ENCODE measurements at places on chromosomes 1 and 21.
A peak's percentile ranks its signal among the peaks of the same experiment; 100 is the strongest.

DNA sequence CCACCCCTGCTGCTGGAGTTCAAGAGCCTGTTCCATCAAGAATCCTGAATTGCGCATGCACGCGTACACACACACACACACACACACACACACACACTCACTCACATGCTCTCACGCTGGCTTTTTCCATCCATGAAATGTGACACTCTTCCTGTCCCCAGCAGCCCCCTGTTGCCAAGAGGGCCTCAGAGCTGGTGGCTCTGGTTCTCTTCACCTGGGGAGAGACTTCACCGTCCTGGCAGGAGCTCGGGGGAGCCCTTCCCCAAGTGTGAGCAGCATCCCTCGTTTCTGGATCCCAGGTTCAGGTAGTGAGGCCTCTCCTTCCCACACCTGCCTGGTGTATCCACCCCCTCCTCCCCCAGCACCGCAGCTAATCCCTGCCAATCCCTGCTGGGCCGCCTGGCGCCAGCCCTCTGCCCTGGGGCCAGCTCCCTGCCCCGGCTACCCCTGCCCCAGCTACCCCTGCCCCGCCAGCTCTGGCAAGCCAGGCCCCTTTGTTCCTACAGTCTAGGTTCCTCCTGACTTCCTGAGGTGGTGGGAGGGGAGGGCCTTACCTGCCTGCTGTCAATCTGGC, 9.9 kb downstream of the PLOD1 start:
- no peak for DNase-seq

DNA sequence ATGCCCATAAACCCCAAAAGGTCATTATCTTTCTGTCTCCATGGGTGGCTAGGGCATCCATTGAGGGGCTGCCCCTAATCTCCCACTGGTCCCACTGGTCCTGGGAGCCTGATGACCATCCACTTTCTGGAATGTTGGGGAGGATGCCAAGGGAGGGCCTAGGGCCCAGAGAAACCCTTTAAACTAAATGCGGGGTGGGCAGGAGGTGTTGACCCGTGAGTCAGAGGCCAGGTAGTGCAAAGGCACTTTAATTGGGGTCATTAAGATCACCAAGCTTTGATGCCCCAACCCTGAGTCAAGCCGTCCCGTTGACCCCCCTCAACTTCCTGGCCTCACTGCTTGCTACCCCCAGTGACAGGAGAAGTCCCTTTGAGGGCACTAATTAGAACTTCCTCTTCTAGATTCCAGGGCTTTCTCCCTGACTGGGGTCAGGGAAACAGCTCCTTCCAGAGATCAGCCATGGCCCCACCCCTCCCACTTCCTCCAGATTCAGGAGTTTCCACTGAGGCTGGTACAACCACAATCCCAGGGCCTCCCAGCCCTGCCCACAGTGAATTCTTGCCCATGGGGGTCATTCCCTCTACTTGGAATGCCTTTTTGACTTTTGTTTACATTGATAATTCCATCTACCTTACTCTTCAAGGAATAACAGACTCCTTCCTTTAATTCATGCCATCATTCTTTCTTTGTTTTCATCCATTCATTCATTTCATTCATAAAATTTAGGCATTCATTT, 15.5 kb upstream of the SERINC2 start:
- DNase-seq, result no peak

- DNase-seq, result no peak
These were observed 195.1 kb upstream of the FMN2 start for GRCh38 chr1:239896569-239896968.

DNA sequence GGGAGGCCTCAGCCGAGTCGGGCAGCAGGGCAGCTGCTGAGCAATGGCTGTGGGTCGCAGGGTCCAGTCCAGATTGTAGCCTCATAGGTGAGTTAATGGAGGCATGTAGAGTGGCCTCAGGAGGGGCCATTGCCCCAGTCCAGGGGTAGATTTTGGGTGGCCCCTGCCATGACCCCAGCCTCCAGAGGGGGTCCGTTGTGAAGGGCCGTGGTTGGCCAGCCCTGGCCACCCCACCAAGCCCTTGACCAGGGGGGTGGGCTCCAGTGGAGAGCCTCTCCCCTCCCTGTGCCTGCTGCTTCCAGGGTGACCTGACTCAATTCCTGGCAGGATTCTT, 26.1 kb downstream of the TRPM2 start:
- no peak for DNase-seq

- no peak for DNase-seq
These were observed 17.3 kb downstream of the SLC6A9 start for GRCh38 chr1:44013949-44014348.

DNA sequence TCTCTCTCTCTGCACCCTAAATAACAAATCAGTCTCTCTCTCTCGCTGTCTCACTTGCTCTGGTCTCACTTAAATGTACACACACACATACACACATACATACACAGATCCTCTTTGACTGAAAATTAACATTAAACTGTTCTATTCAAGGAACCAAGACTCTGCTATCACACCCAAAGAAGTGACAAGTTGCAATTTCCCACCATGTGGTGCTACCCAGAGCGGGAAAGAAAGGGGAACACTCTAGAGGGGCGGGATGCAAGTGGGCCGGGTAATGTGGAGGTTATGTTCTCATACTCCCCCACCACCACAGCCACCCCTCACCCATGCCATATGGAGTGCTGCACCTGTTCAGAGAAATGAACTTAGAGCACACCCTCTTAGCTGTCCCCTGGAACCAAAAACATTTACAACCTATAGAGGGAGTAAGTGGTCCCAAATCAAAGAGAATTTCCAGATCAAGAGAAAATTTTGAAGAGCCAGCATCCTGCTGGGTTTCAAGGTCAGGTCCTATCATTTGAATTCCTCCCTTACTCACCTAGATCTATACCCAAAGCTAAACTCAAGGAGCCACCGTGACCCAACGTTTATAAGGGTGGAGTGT, 319.4 kb downstream of the BRINP2 start:
- DNase-seq, result no peak

DNA sequence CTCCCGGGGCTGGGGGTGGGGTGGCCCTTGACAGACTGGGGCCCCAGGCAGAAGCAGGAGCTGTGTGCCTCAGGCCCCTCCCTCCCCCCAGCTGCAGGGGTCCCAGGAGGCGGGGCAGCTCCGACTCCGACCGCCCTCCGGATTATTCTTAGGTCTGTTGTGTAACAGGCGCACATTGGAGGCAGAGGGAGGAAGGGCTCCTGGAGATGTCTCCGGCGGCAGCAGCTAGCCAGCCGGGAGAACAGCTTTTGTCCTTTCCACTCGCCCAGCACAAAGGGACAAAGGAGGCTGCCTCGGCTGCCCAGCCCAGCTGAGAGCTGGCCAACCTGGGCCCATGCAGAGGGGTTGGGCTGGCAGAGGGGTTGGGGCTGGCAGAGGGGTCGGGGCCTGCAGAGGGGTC, 29.7 kb upstream of the PLCH2 start:
- no peak for DNase-seq

DNA sequence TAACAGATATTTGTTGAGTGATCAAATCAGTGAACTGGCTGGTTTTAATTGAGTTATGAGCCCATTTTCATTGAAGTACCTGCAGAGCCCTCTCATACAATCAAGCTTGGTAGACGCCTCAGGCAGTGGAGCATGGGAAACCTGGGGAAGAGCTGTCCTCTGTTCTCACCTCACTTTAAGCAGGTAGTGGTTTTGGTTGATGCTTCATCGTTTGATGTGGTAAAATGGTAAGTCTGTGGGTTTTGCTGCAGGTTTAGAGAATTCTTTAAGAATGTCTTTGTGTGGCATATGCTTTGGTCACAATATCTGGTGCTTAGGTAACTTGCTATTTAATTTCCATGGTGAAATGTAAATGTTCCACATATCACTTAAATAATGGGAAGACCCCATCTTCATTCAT, 10.0 kb downstream of the LAMC1 start:
- peak; percentile 18 for DNase-seq

DNA sequence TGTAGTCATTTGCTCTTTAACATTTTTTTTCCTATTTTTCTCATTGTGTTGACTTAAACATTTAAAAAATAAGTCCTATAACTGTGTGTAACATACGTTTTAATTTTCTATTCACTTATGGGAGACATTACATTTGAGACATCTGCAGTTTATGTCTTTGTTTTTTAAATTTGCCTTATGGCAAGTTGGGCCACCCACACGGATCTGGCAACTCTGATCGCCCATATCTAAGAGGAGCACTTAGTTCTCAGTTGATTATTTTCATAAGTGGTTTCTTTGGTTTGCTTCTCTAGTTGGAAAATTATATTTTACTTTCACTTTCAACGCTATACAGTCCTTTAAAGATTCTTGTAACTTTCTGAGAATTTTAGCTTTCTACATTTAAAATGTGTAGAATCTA, 13.8 kb upstream of the ZNF124 start:
- DNase-seq, result no peak

DNA sequence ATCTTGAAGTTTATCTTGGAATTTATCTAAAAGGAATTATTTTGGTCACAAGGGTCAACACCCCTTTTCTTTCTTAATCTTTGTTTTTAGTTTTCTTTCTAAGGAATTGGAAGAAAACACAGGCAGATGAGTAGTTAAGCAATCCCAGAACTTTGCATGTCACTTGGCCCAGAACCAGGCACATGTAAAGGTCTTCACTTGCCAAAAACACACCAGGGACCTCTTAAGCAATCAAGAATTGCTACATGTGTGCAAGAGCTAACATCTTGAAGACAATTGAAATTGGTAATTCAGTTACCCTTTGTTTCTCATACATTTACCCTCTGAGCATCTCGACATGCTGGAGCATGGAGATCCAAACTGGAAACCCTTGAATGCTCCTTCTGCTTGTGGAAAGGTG, 114.2 kb downstream of the ZC3H11B start:
- no peak for DNase-seq

- DNase-seq, result no peak
These were observed at the start of gene PRELP for GRCh38 chr1:203475012-203475981. TSS of gene PRELP (plus strand) at chr1:203475806. CDS start at chr1:203483185, 7,379 bp downstream.

DNA sequence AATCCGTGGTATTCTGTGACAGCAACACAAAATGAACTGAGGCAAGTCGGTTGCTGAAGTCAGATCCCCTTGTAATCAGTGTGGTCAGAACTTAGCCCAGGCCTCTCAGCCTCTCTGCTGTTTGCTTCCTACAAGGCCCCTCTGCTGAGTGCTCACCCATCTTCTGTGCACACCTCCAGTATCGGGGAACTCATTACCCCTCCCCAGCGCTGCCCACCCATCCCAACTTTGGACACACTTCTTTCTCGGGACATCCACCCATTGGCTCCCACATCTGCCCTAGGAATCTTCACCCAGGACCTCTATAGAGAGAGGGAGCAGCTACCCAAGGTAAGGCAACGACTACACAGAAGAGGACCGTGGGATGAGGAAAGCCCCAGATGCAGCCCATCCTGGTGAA, 217.5 kb downstream of the MATN1 start:
- DNase-seq, result no peak

- DNase-seq, result no peak
These were observed 20.6 kb upstream of the OLFML3 start for GRCh38 chr1:113958691-113959090.

DNA sequence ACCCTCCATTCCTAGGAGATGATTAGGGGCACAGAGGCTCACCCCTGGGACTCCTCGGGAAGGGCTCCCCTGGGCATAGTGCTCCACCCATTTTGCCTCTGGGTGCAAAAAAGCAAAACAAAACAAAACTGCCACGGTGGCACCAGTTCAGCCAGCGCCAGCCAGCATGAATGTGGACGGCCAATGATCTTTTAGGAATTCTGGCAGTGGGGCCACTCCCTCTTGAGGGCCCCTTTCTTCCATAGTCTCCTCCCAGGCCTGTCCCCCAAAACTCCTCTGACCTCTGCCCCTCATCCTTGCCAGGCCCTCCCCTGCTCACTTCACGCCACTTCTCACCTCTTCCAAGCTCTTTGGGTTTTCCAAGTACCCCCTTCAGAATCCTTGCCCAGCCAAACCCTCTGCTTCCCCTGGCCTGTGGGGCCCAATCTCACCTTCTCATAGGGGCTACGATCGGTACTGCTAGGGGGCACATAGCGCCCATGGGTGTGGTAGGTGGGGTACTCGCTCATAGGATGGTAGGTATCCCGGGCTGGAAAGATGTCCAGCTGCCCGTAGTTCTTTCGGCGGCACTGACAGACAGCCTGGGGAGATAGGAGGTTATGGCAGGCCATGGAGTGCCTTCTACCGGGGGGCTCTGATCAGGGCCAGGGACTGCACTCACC, 13.3 kb downstream of the TRIM46 start:
- DNase-seq, result no peak

DNA sequence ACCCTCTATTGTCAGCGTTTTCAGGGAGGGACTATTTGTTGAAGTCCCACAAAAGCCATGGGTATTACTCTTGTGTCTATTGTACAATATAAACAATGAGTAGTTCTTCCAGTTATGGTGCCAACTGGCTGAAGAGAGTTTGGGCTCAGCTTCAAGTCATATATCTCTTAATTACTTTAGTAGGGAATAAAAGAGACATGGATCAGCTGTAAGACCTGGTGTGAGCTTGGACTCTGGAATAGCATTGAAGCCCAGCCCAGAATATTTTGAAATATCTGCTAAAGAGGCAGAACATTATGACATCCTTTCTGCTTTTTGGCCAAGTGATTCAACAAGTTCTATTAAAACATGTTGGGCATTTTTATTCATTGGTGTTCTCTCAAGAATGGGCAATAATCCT, 224.9 kb downstream of the BACH1 start:
- DNase-seq, result no peak

GRCh38 chr1:80917826-80918225, 882.9 kb upstream of the ADGRL2 start:
- no peak for DNase-seq

GRCh38 chr1:14614341-14614740, 15.9 kb downstream of the KAZN start:
- DNase-seq, result no peak

GRCh38 chr1:100267284-100267683, 1.3 kb downstream of the RTCA start:
- no peak for DNase-seq

DNA sequence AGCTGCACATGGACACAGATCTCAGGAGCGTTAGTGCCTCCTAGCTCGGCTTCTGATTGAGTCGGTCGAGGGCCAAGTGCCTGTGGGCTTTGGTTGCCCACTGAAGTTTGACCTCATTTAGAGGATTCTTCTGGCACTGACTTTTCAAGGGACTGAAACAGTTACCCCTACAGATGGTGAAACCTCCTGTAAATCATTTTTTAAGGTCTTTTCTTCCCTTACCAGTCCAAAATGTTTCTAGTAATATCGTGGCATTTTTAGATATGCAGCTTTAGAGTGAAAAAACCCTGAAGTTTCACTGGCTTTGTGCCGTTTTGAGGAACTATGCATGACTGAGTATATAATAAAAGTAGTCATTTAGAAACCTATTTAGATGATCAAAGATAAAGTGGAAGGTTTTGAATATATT, 34.7 kb upstream of the L1TD1 start:
- DNase-seq, result no peak
